ENCODE measurements at places on chromosomes 3 and 15.

- DNase-seq, result no peak
Measured at GRCh38 chr15:86055688-86056087, 24.0 kb upstream of the AGBL1 start.

GRCh38 chr3:194069421-194070219 is 66.3 kb upstream of the HES1 start:
- no peak for DNase-seq

DNA sequence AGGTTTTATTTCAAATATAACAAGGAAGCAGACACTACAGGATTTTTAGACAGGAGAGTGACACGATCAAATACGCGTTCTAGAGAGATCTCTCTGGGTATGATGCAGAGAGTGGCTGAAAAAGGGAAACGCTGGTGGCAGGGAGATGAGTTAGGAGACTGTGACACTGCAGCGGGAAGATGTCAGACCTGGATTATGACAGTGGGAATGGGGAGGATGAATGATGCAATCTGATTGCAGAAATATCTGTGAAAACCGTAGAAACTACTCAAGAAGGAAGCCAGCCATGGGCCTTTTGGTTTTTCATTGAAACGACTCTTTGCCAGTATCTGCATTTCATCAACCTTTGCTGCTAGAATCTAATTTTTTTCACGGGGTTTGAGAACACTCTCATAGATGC is 157.9 kb downstream of the FAM43A start:
- DNase-seq, result no peak

DNA sequence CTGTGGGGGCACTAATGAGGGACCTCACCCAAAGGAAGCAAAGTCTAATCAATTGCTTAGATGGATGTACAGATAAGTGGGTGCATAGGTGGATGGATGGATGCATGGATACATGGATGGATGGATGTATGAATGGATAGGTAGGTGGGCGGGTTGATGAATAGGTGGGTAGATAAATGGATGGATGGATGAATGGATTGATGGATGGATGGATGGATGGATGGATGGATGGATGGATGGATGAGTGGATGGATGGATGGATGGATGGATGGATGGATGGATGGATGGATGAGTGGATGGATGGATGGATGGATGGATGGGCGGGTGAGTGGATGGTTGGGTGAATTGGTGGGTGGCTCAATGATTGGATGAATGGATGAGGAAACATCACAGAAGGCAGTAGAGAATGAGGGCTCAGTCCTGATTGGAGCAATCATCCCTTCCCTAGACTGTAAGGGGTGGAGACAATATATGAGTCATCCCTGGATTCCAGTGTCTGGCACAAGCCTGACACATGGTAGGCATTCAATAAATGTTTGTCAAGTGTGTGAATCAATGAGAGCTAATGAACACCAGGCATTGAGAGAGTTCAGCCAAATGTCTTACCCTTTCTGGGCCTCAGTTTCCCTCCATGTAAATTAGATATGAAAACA is 40.4 kb upstream of the PXYLP1 start:
- DNase-seq, result no peak

DNA sequence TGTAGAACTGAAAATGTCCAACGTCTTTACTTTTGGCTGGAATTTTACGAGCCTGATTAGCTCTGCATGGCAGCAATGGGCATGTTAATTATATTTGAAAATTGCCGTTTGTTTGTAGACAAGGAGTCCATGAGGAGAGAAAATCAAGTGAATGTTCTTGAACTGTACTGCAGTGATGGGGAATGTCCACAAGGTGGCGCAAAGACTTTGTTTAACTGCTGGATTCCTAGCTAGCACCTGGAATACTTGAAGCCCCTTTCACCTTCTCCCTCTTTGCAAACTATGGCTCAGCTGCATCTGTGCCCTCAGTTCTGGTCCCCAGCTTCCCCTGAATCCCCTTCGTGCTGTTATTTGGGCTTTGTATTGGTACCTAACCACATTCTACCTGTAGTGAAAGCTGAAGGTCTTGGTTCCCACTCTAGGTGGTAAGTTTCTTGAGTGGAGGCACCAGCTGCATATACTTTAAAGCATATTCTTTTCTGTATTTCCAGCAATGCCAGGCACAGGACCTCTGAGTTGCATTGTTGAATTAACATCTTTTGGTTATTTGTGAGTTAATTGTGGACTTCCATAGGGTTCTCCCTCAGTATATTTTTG is 25.3 kb downstream of the EXOG start:
- DNase-seq, result peak; percentile 59

GRCh38 chr3:176651622-176652021 is 545.7 kb downstream of the TBL1XR1 start:
- DNase-seq, result no peak

- no peak for DNase-seq
Measured at GRCh38 chr3:40229386-40229785, 80.1 kb upstream of the EIF1B start.

GRCh38 chr3:164250923-164251322 is 827.4 kb downstream of the SI start:
- DNase-seq, result no peak

DNA sequence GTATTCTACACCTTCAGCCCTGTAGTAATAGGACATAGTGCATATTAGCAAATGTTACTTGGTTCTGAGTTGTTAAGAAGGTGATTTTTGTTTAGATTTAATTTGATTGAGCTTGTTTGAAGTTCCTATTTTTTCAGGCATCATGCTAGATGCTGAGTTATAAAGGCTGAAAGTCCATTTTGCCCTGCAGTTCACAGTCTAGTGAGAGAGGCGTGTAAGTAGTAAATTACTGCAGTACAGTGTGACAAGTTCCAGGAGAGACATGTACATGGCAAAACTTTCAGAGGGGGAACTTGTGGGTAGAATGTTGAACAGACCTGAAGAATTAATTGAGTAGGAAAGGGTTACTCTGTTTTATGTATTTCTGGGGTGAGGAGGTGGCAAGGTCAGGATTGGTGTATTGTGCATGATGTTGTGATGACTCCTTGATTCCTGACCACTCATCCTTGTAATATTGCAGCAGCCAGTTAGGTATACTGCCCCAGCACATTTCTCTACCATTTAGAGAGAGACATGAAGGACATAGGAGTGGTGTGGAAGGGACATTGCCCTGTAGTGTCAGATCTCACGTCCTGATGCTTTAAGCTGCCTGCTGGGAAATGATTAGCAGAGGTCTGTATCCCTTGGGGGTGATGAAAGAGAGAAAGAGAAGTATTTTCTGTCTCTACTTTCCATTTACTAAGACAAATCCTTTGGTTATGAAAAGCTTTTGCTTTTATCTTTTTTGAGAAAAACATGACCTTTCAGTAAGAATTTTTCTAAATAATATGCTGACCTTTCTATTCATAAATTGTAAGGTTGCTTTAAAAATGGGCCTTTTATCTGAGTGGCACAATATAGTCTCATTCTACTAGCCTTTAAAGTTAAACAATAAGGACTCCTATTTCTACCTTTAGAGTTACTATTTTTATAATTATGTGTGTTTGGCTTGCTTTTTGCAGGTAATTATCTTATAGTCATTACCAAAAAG is 16.9 kb downstream of the SACM1L start:
- DNase-seq, result no peak

- DNase-seq, result peak; percentile 49
Measured at GRCh38 chr15:42919799-42920518, 619 bp downstream of the TTBK2 start.

- no peak for DNase-seq
Measured at GRCh38 chr3:142319094-142319493, 93.7 kb upstream of the GK5 start.

DNA sequence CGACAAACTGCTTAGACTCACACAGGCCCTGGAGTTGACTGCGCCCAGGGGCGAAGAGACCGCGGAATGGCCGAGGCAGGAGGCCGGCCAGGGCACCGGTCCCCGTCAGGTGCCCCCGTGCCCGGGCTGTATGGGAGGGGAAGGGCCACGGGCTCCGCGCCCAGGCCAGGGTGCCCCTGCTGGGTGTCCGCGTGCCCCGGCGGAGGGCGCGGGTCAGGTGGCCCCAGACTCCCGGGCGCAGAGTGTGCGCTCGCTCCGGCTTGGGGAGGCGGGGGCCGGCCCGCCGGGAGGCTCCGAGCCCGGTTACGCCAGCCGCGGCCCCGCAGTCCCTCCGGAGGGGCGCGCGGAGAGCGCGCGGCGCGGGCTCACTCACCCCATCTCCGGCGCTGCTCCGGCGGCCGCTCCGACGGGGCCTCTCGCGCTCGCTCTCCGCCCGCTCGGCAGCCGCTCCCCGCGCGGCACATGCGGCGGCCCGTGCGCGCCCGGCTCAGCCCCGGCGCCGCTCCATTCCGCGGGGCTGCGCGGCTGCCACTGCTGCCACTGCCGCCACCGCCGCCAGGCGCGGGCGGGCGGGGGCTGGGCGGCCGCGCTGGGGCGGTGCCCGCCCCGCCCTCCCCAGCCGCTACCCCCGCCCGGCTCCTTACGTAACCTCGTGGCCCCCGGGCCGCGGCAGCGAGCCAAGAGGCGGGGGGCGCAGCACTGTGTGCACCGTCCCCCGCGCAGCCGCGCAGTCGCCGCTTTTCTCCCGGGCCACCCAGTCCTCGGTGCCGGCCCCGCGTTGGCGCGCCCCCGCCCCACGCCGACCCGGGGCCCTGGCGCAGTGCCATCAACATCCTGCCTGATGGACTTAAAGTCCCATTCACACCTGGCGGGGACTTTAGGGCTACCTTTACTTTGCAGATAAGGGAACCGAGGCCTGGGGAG is at the start of gene HOMER2:
Gene HOMER2, minus strand, starts transcription at position 563 of the 924 bp plus-strand sequence. Its CDS starts 185 bp downstream, at position 378.
- no peak for DNase-seq

DNA sequence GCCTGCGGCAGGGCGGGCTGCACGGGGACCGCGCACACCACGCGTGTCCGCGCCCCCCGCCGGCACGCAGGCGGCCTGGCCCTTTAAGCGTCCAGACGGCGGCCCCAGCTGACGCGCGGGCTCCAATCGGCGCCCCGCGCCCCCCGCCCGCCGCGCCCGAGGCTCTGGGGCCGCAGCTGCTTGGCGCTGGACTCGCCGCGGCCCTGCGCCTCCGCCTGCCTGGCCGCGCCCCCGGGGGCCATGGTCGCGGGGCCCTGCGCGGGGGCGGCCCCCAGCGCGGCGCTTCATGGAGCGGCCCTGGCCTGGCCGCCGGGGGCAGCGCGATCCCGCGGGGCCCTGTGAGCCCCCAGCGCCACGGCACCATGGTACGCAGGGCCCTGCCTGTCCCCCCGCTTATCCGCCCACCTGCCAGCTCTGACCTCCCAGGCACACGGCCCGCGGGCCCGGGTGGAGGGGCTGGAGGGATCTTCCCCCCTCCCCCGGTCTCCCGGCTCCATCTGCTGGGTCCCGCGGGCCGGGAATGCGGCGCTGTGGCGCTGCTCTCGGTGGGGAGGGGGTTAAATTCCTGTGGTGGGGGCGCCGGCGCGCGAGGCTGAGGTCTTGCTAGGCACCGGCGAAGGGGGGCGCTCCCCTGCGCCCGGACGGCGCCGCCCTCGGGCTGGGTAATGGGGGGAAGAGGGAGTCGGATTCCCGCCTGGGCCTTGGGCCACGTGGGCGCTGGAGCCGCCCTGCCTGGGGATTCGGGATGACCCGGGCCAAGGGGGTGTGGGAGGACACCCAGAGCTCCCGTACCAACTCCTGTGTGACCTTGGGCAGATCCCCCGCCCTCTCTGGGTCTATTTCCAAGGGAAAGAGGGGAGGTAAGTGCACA is 1.1 kb downstream of the ZBTB47 start:
- DNase-seq, result peak; percentile 42

- no peak for DNase-seq
Measured at GRCh38 chr15:70182858-70183695, 85.4 kb upstream of the TLE3 start.

GRCh38 chr15:88401996-88402656 is 65.1 kb downstream of the MRPL46 start:
- no peak for DNase-seq

DNA sequence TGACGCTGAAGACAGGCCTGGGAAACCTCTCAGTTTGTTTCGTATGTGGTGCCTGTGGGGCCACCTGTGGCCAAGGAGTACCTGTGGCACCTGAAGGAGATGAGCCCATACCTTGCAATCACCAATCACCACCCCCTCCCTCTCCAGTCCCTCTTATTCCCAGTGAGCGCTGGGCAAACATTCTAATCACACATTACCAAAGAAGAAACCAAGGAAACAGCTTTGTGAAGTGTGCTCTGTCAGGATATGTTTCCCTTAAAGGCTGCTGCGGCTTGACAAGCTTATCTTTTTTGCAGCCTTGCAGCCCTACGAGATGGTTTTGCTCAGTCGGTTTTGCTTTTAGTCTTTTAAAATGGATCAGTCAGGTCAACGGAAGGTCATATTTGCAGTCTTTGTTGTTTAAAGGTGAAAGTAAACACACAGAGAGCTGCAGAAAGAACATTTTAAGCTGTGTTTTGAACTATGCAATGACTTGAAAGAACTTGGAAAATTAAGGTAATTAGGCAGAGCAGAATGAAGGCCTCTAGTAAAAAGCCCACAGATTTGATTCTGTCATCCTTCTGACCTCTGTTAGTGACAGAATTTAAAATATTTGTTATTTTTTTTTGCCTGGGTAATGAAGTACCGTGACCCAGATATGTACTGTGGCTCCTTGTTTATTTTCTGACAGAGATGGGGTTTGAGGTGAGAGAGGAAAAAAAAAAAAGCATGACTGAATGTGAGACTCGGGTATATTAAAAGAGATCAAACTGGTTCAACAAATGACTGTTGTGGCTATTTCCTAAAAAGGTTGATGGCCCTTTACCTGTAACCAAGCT is 461.4 kb downstream of the NSUN3 start:
- peak; percentile 34 for DNase-seq

DNA sequence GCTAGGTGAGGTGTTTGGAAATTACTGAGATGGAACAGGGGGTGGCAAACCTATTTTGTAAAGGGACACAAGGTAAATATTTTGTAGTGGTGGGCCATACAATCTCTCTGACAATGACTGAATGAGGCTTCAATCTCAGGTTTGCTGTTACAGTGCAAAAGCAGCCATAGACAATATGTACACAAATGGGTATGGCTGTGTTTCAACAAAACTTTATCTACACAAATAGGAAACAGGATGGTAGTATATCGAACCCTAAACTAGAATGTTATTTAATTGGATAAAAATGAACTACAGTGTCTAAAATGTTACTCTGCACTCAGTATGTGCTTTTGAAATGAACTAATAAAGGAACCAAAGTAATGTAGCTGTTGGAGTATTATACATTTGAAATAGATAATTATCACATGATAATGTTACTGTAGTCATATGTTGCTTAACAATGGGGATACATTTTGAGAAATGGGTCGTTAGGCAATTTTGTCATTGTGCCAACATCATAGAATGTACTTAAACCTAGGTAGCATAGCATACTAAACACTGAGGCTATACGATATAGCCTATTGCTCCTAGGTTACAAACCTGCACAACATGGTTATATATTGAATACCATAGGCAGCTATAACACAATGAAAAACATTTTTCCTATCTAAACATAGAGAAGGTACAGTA is 495.2 kb upstream of the TBL1XR1 start:
- no peak for DNase-seq
